ENCODE measurements at places on chromosomes 5 and 9.

GRCh38 chr9:127931092-127931881, 710 bp upstream of the PIP5KL1 start:
- DNase-seq = no peak

- DNase-seq = no peak
These were observed 4.5 kb downstream of the REEP5 start for GRCh38 chr5:112917453-112917995.

DNA sequence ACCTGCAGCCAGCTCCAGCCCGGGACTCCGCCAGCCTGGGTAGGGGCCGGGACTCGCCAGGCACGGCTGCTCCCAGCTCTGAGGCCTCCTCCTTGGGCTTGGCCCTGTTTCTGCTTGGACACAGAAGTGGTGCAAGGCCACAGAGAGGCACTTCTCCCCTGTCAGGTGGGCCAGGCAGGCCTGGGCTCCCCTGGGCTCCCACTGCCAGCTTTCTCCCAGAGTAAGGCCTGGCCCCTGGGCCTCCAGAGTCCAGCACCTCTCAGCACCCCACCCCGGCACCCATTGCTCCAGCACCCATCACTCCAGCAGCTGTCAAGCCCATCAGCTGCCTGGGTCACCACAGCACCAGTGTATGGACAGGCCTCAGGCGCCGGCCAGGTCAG, 71.1 kb upstream of the LRRTM2 start:
- no peak for DNase-seq

GRCh38 chr9:37971108-37971459, 67.2 kb upstream of the SLC25A51 start:
- no peak for DNase-seq

- DNase-seq = no peak
These were observed 167.5 kb downstream of the HACD4 start for GRCh38 chr9:20863945-20864344.

- DNase-seq = no peak
These were observed 245.5 kb downstream of the SMARCA2 start for GRCh38 chr9:2260417-2261306.

GRCh38 chr5:10565785-10566542, 2.1 kb downstream of the ANKRD33B start:
- DNase-seq = no peak

DNA sequence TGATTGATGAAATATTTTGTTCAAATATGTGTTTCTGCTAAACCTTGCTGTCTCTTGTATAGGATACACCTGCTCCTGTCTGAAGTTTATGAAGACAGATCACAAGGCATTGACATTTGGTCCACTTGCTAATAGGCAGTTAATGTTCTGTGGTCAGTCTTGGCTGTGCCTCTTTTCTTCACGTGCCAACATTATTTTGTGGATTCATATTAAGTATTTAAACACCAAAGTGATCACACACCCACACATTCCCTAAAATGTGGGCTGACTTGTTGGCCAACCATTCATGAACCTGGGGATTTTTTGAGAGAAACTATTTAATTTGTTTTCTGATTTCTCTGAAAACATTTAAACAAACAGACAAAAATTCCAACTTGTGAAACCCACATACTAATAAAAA, 33.7 kb downstream of the ZNF462 start:
- DNase-seq = no peak
